HFF-Myc (cell line): ENCODE measurements at places on chromosomes 12 and 14.

- DNase-seq = no peak
Measured at GRCh38 chr12:105961821-105962671, 176.7 kb downstream of the NUAK1 start.

- no peak for DNase-seq
Measured at GRCh38 chr12:41835556-41835955, 309.1 kb downstream of the GXYLT1 start.

DNA sequence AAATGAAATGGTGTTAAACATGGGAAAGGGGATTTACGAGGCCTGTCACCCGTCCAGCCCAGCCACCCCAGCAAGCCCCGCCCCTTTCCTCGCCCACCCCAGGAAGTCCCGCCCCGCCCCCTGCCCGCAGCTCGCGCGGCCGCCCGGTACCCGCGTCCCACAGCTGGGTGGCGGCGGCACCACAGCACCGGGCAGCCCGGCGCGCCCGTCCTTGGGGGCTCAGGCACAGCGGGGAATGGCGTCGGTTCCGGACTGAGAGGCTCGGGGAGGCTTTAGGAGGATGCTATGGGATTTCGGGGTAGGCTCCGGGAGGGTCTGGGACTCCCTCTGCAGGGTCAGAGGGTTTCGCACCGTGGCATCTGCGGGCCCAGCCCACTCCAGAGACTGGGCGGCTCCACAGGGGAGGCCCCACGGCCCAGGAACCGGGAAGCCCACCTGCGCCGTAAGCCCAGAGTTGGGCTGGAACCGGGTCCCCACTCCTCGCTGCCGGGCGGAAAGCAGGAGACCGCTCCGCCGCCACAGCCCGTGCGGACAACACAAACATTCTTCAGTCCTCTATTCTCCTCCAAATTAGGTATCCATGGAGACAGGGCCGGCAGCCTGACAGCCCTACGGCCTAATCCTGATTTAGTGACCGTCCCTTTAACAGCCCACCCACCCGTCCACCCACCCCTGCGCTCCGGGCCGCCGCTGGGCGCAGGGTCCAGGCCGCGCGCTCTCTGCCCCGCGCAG is 1.4 kb downstream of the FIGNL2 start:
- DNase-seq = no peak

DNA sequence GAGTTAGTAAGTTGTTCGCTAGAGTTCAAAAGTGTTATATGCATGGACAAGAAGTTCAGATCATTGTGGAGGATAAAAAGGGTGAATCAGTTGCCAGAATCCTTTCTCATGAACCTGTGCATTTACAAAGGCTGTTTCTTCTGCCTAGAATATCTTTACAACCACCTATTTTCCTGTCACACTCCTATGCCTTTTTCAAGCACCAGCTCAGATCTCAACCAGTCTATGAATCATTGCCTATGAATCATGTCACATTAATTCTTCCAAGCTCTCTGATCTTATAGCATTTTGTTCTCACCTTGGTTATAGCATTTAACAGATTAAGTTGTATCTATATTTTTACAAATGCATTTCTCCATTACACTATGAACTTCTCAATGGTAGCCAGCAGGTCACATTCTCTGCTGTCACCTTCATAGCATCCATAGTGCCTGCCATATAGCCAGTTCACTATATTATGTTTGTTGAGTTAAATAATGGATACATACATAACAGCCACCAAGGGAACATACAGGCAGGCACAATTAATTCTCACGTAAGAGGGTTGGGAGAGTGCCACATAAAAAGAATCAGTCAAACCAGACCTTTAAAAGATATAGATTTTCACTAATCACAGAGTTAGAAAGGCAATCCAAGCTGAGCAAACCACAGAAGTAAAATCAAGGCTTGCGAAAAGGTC is 573.0 kb downstream of the FOXG1 start:
- DNase-seq = no peak

DNA sequence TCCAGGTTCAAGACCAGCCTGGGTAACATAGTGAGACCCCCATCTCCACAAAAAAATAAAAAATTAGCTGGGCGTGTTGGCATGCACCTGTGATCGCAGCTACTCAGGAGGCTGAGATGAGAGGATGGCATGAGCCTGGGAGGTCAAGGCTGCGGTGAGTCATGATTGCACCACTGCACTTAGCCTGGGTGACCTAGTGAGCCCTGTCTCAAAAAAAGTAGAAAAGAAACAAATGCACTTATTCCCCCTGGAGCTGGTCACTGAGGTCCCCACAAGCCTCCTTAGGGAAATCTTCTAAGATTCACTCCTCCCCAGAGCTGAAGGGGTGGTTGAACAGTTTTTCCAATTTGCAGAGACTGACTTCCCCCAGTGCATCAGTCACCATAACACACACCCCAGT is 1.6 kb downstream of the CD9 start:
- DNase-seq = no peak

DNA sequence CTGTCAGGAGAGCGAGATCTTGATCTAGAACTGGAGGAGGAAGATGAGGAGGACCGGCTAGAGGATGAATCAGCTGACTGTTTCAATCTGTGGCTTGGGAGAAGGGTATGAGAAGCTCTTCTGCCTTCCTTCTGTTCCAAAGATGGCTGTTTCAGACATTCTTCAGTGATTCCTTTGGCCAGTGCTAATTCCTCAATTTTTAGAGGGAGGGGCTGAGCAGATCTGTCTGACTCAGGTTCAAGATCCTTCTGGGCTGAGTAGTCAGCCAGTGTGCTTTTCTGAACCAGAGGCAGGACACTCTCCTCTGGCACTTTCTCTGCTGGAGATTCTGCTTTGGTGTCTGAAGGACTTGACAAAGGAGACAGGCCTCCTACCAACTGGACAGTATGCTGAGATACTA is 15.2 kb downstream of the ACIN1 start:
- DNase-seq = no peak

DNA sequence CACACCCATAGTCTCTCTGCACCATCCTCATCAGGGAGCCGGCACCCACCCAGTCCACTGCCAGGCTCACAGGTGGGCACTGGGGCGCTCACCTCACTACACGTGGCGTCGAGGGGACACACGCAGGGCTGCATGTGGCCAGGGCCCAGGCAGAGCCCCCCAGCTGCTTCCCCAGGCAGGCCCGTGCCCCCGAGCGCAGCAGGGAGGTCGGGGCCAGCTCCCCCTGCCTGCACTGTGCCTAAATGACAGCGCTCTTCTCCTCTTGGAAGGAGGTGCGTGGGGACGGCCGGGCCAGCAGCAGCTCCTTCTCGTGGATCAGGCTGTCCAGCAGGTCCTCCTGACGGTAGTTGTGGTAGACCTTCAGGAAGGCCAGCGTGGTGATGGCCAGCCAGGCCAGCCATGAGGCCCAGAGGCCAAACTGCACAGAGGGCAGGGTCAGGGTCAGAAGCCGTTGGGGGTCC is 11.3 kb downstream of the TMEM179 start:
- no peak for DNase-seq

DNA sequence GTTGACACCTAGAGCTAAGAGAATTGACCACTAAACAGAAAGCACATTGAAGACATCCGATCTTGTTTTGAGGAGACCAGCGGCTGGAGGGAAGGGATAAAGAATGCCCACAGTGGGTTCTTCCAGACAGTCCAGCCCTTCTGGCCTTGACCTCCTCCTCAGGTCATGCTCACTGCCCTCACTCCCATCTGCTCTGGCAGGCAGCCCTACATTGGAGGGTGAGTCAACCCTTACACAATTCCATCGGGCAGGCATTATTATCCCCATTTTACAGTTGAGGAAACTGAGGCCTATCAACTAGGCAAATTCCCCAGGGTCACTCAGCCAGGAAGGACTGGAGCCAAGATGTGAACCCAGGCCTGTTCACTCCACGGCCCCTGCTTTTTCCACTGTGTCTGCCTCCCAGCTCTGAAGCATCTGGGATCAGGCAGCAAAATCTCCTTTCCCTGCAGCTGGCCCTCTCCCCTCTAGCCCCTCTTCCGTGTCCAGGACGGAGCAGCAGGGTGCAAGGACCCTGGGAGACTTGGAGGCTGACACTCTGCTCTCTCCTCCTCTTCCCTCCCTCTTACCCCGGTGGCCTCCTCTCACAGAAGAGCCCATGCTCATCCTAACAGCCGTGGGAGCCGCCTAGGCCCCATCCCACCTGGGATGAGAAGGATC is 5.3 kb downstream of the SCNN1A start:
- DNase-seq = no peak

- DNase-seq = no peak
Measured at GRCh38 chr12:52950553-52950952, 1.6 kb downstream of the KRT18 start.

GRCh38 chr12:130181211-130181610 is 18.9 kb downstream of the FZD10 start:
- no peak for DNase-seq

DNA sequence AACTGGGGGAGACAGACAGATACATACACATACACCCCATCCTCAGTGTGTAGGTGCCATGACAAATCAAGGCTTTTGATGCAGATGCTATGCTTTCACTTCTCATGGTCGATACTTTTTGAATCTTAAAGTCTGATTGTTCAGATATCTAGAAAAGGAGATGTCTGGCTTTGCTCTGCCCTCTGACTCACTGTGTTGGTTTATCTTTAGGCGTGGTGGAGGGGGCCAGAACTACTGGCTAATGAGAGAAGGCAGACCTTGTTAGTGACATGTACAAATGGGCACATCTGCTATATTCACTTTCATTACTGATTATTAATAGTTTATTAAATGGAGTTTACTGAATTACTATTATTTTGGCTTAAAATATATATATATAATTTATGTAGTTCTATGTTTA is 444.3 kb upstream of the RGS6 start:
- no peak for DNase-seq

- no peak for DNase-seq
Measured at GRCh38 chr12:75661908-75662307, 150.5 kb upstream of the KRR1 start.

DNA sequence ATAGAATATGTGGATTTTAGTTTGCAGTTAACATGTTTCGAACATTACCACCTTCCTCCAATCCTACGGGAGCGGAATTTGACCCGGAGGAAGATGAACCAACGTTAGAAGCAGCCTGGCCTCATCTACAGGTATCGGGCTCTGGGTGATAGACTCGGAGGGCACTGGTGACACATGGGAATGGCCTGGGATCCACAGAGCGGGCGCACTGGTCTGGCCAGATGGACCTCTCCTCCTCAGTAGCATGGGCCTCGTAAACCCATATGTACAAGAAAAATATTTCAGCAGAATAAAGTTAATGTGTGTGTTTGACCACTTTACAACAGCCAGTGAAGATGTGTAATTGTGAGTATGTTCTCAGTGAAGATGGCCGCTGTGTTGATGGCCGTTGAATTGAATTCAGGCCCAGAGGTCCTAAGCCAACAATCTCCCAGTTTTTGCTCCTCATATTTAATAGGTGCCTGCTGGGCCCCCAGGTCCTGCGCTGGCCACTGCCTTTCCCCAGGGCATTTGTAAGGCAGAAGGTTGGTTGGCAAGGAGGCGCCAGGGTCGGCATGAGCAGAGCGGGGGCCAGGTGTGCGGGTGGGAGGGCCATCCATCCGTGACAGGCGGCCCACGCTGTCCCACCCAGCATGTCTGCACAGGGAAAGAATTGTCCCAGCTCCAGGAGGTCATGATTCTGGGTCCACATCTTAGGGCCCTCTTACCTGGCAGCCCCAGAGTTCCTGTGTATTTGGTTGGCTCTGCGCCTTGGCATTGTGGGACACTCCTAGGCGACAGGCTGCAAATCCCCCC is 82.0 kb upstream of the DYNC1H1 start:
- DNase-seq = no peak

DNA sequence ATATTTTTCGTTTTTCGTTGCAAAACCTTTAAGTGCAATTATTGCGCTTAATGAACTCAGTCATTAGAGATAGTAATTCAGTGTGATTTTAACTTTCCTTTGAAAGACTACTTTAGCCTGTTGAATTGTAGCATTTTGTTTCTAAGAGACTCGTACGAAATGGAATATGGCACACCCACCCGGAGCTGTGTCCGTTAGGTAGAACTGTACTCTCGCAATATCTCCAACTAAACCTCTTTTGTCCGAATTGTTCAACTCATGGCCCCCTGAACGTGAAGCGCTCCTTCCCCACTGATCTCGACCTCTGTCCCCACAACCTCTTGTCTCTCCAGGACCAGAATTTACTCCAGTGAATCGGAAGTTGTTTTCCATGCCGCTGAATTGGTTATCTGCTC is 800 bp downstream of the PCNX4 start:
- no peak for DNase-seq

DNA sequence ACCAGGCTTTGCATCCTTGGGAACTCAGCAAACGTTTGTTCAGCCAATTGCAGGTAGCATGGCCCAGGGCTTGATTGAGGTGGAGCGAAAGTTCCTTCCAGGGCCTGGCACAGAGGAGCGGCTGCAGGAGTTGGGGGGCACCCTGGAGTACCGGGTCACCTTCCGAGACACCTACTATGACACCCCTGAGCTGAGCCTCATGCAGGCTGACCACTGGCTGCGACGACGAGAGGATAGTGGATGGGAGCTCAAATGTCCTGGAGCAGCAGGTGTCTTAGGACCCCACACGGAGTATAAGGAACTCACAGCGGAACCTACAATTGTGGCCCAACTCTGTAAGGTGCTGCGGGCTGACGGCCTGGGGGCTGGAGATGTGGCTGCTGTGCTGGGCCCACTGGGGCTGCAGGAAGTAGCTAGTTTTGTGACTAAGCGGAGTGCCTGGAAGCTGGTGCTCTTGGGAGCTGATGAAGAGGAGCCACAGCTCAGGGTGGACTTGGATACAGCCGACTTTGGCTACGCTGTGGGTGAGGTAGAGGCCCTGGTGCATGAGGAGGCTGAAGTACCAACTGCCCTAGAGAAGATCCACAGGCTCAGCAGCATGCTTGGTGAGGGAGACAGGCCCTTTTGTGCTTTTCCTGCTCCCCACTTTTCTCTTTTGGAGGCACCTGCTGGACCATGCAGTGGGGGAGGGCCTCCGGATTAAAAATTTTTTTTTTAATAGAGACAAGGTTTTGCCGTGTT is 799 bp downstream of the THTPA start:
- DNase-seq = no peak

- no peak for DNase-seq
Measured at GRCh38 chr12:3097186-3097804, 20.1 kb downstream of the TSPAN9 start.

DNA sequence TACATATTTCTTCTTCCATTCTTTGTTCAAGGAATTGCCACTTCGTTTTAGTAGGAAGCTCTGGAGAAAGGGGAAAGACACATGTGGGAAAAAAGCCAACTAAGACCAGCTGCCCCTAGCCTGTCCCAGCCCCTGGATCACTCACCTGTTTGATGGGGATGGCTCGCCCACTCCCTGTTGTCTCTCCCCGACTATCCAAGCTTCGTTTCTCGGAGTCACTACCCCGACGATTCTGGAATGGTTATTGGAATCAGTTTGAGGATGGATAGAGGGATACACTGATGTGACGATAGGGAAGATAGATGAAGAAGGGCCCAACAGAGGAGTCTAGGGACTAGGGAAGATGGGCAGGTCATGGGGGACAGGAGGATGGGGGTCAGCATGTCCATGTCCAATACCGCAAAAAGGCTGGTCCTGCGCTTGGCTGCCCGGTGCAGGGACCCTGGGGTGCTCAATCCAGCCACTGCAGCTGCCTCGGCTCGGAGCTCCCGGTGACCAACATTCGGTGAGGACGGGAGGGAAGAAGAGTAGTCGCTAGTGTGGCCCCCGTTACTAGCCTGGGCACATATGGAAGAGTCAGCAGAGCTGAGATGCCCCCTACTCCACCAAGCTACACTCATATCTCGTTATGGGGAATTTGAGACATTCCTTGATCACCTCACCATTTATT is 7.0 kb downstream of the AGAP2 start:
- no peak for DNase-seq
